ENCODE measurements at places on chromosomes 5 and 9. TPM values are rescaled to one million over a fixed set of nuclear protein-coding genes. Genes with fewer than 3 reads are reported as not detected.

The ABO gene
- 0.10 TPM for total RNA-seq

The IARS1 gene
- 116 TPM for total RNA-seq

The CSF1R gene
- total RNA-seq: 0.05 TPM

The SLC34A1 gene
- total RNA-seq: not detected

The OLFML2A gene
- 44.5 TPM for total RNA-seq

The SLIT3 gene
- total RNA-seq: 26.4 TPM

The TLX3 gene
- total RNA-seq: not detected

The TMEM171 gene
- total RNA-seq: 2.1 TPM

The COL15A1 gene
- total RNA-seq: 0.10 TPM

The SELENOP gene
- total RNA-seq: 1.6 TPM

The TPPP gene
- 0.98 TPM for total RNA-seq
